ENCODE measurements at places on chromosomes 7 and 10. TPM values are rescaled to one million over a fixed set of nuclear protein-coding genes. Genes with fewer than 3 reads are reported as not detected.

DNA sequence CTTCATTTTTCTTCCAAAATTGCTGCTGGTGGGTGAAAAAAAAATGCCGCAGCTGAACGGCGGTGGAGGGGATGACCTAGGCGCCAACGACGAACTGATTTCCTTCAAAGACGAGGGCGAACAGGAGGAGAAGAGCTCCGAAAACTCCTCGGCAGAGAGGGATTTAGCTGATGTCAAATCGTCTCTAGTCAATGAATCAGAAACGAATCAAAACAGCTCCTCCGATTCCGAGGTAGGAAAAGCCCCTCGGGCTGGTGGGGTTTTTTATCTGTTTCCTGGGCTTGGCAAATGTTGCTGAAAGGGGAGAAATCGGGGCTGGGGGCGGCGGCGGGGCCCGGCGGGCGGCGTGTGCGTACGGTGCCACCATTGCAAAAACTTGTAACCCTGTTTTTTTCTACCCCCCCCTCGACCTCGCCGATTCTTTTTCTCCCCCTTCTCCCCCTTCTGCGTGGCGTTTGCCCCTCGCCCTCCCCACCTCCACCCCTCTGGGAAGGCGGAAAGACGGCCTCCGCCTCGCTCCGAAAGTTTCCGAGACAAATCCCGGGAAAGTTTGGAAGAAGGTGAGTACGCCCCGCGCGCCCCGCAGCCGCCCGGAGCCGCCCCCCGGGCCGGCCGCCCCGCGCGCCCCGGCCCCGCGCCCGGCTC lies 789 bp downstream of the TCF7L2 start:
- no peak for DNase-seq

GRCh38 chr7:22802426-22802825 lies 20.2 kb downstream of the TOMM7 start:
- DNase-seq = no peak

- DNase-seq = peak; percentile 34
Observed at GRCh38 chr10:79947787-79948424, 999 bp downstream of the SFTPD start.

GRCh38 chr7:73901823-73902597 lies 41.1 kb downstream of the TMEM270 start:
- DNase-seq = no peak

DNA sequence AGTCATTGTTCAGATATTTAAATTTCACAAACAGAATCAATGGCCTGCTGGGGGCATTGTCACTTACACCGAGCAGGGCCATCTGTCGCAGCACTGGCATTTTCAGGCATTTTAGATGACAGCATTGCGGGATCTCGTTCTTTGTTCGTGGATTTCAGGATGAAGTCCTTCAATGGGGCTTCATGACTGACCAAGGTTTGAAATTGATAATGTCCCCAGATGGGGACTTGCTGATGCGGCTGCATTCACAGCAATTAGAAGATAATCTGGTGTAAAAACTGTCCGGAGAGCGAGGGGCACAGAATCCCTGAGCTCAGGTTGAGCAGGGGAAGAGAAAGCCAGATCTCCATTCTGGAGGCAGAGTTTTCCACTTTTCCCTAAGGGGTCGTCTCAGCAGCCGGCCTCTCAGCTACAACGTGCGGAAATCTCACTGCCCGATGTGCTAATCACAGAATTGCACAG lies 1.9 kb upstream of the C7orf33 start:
- DNase-seq = no peak

DNA sequence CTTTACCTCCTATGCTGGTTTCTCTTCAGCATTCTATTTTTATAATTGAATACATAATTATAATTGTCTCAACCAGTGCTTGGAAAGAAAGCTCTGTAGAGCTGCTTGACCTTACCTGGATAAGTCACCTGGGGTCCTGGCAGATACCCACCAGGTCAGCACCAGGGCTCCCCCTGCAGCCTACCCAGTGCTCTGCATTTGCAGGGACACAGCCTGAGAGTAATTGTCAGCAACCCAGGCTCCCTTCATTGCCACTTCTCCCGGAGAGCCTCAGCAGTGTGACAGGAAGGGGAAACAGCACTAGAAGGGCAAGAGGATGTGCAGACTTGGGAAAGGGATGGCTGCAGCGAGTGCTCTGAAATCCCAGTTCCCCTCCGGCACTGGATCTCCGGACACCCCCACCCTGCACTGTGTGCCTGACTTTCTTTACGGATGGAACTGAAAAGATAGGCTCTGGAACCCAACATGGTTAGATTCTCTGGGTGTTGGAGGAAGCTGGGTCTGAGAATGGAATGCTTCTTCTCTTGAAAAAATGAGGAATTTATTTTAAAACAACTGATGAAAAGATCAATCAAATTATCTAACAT lies 11.4 kb upstream of the PAX4 start:
- no peak for DNase-seq

DNA sequence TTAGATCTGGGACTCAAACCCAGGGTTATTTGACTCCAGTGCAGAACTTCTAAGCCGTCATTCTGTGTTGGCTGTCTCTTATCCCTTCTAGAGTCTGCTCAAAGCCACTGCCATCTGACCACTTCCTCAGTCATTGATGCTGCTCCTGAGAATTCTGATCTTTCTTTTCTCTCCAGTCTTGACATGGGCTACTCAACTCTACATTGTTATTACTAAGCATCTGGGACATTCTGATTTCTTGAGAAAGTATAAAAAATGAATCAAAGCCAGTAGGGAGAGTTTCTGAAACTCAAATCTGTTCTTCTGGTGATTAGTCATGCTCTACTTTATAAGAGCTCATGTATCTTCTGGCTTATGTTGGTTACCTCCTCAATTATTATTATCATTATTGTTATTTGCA lies 48.7 kb downstream of the ANK3 start:
- DNase-seq = no peak

- DNase-seq = no peak
Observed at GRCh38 chr7:114942446-114943175, 20.7 kb downstream of the MDFIC start.

GRCh38 chr10:753530-753929 lies 64.1 kb upstream of the DIP2C start:
- DNase-seq = no peak

- DNase-seq = peak; percentile 74
Observed at GRCh38 chr10:8054494-8055407, at the start of gene GATA3. Gene GATA3 (plus strand): TSS chr10:8054688. CDS start chr10:8055656, 968 bp downstream.

DNA sequence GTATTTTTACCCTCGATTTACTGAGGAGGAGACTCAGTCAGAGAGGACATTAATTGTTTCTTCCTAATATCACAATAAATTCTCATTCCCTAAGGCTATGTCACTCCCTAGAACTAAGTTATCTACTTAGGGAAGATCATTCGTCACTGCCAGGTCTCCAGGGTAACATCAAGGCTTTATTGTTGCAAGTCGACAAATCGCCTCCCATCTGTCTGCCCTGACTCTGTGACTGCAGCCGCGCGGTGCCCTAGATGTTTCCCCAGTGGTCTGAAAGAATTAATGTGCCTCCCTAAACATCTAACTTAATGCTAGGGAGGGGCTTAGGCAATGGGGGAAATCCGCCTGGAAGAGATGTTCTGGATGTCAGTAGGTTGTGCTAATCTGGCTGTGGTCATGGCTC lies 558.8 kb upstream of the C7orf33 start:
- no peak for DNase-seq

GRCh38 chr10:17214526-17214925 lies 13.1 kb upstream of the TRDMT1 start:
- DNase-seq = no peak

Gene FANK1
- total RNA-seq = not detected

Gene HOXA7
- total RNA-seq = not detected

Gene SEC24C
- total RNA-seq = 101 TPM

Gene HELLS
- 161 TPM for total RNA-seq

Gene FXYD4
- total RNA-seq = not detected

Gene PSD
- 13.3 TPM for total RNA-seq
